Large intestine (tissue), 12 donors: ENCODE measurements at places on chromosomes 7 and 10.

GRCh38 chr10:30743586-30743985, 114.0 kb upstream of the LYZL2 start:
- DNase-seq = no peak

DNA sequence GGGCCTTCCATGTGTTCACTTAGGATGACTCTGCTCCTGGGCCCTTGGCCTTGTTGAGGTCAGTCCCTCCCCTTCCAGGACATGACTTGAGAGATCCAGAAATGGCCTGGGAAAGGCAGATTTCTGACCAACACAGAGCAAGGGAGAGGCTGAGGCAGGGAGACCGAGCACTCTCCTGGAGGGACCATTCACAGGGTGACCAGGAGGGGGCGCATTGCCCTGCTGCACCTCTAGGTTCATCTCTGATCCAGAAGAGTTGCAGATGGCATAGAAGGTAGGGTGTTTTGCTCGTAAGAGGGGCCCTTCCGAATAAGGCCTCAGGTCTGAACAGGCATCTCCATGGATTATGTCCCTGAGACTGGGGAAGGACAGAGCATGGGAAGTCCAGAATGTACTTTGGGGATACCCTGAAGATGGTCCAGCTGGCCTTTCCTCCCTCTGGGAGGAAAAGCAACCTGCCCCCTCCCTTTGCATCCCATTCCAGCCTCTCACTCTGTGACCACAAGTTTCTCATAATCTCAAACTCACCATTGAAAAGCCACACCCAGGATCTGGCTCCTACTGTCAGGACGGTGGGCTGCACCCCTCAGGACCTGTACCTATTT, 6.6 kb downstream of the DMBT1 start:
- DNase-seq = no peak

- DNase-seq = no peak
Observed at GRCh38 chr7:6262221-6262620, 10.2 kb downstream of the CYTH3 start.

GRCh38 chr10:131230641-131231322, 80.7 kb downstream of the TCERG1L start:
- DNase-seq = no peak

DNA sequence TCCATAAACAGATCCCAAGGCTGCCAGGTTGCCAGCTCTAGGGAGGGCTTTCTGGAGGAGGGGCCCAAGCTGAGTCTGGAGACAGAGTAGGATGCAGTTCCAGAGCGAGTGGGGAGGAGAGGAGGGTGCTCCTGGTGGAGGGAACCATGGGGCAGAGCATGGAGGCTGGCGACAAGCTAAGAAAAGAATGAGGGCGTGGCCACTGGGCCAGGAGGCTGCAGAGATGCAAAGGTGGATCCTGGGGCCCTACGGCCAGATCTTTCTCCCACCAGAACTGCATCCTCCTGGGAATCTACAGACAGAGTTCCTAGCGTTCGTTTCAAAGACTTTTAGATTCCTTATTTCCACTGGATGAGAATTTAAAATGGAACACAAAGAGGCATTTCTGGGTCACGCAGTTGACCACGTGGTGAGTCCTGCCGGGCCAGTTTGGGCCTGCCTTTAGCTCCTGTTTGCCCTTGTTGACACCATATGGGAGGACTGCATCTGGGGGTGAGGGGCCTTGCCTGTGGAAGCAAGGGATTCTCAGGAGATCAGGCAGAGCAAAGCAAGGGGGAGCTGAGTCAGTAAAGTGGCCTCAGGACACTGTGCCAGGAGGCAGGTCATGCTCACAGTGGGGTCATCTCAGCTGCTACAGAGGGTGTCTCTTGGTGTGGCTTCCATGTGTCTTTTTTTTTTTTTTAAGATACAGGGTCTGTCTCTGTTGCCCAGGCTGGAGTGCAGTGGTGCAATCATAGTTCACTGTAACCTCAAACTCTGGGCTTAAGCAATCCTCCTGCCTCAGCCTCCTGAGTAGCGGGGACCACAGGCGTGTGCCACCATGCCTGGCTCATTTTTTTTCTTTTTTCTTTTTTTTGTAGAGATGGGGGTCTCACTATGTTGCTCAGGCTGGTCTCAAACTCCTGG, 137.8 kb downstream of the SH3PXD2A start:
- DNase-seq = no peak

DNA sequence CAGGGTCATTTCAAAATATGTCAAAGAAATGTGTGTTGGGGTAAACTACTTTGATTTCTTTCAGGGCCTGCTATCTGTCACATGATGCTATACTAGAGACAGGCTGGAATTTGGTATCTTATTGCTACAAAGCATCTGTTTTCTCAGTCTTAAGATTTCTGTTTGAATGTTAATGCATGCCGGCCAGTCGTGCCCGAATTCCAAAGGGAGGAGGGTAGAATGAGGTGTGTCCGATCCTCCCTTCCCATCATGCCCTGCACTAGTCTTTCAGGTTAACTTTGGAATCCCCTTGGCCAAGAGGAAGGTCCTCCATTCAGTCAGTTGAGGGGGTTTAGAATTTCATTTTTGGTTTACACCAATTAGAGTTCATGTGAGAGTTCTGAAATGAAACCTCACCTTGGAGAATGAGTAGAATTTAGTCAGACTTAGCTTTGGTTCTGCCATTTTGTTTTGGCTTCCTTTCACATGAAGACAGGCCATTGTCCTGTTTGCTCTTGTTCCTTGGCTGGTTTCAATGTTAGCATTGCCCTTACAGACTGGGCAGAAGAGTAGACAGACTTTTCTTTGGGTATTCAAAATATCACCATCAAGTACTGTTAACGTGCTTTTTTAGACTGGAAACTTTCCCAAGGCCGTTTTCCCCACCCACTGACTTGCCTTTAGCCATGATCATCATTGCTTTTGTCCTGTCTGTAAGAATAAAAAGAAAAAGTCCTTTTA, 95.8 kb downstream of the CAMK1D start:
- DNase-seq = no peak

GRCh38 chr10:11810313-11810766, 12.8 kb upstream of the PROSER2 start:
- peak; percentile 23 for DNase-seq

DNA sequence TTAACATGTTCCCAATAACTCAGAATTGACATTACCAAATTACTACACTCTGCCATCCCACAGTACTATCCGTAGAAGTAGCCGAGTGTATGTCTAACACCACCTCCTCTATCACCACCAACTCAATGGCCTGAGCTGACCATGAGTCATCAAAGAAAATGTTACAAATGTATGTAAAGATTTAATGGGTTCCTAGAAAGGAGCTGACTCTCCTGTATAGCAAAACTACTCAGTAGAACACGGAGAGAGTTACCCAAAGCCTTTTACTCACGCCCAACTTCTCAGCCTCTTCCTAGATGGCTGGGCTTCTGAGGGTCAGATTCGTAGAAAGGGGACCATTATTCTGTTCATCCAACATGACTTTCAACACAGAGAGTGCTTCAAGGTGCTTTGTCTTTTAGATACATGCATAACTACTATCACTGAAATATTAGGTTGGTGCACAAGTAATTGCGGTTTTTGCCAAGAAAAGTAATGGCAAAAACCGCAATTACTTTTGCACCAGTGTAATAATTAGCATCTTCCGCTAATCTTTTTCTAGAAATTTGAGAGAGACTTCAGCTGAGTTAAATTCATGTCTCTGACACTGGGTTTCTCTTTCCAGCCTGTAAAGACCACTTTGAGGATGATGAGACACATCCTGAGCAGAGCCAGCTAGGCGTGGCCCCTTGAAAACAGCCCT, 24.0 kb upstream of the NANOS1 start:
- DNase-seq = no peak

GRCh38 chr10:34373211-34373610, 441.9 kb downstream of the PARD3 start:
- no peak for DNase-seq

DNA sequence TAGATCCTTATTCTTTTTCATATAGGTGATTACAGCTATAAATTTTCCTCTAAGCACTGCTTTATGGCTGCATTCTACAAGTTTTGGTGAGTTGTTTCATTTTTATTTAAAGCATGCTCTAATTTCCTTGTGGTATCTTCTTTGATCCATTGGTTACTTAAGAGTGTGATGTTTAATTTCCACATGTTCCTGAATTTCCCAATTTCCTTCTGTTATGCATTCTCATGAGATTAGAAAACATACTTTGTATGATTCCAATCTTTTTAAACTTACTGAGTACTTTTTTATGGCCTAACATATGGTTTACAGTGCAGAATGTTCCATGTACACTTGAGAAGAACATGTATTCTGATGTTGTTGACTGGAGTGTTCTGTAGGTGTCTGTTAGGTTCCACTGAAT, 53.4 kb downstream of the MYL10 start:
- no peak for DNase-seq

DNA sequence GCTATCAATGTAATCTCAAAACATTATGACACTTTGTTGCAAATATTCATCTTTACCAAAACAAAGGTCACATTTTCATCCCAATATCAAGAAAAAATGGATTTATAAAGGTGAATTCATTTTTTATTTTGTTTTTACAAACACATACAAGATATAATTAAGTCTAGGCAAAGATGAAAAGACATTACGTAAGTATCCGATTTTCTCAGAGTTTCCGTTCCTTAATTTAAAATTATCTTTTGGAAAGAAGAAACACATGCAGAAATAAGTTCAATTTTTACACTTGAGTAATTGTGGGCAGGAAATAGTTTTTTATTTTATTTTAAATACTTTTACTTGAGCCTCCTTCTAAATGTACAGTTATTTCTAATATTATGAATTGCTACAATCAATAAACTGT, 24.6 kb downstream of the RTKN2 start:
- DNase-seq = no peak
